ENCODE measurements at places on chromosomes 1 and 21.
A peak's percentile ranks its signal among the peaks of the same experiment; 100 is the strongest.

- no peak for DNase-seq
Measured at GRCh38 chr1:54401799-54402198, 4.4 kb downstream of the SSBP3 start.

- DNase-seq: no peak
Measured at GRCh38 chr1:10973956-10974881, 38.2 kb upstream of the TARDBP start.

- no peak for DNase-seq
Measured at GRCh38 chr1:167197692-167198091, 23.0 kb upstream of the POU2F1 start.

DNA sequence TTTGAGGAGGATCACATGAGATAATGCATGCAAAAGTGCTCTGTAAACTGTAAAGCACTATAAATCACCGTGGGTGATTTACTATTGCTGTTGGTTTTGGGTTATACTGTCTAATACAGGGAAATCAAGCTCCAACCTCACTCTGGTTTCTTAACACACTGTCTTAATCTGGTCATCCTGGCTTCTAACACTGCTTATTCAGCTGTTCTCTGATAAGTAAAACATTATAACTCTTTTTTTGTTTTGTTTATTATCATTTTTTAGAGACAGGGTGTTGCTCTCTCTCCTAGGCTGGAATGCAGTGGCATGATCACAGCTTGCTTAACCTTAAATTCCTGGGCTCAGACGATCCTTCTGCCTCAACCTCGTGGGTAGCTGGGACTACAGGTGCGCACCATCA, 21.9 kb upstream of the LSM10 start:
- DNase-seq: no peak

DNA sequence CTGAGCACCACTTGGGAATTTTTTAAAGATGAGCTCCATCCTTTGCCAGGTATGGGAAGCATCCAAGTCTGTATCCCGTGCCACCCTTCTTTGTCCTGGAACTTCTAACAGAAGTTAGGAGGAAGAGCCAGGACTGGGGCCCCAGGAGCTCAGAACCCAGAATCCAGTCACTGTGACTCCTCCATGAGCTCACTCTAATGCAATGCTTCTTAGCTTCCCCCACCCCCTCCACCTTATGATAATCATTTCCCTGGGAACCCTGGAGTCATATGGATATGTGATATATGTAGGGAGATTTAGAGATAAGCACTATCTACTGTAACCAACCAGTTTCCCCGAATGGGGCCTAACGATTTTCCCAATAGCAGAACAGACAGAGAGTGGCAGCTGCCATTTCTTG, 758 bp upstream of the SPRR5 start:
- DNase-seq: no peak

GRCh38 chr1:32761253-32761877, 55.8 kb downstream of the YARS1 start:
- peak; percentile 57 for DNase-seq

DNA sequence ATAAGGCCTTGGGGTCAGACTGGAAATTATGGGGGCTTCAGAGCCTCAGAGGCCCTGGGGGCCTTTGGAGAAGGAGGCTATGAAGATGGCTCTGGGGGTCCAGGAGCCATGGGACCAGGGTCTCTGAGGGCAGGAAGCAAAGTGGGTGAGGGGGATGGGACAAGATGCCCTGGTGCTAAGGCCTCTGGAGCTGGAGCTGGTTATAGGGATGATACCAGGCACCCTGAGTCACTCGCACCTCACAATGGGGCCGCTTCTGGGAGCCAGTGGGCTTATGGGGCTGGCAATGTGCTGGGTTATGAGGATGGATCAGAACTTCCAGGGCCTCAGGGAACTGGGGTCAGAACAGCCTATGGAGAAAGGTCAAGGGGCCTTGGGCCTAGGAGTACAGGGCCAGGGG, 17.6 kb downstream of the IGFN1 start:
- no peak for DNase-seq

DNA sequence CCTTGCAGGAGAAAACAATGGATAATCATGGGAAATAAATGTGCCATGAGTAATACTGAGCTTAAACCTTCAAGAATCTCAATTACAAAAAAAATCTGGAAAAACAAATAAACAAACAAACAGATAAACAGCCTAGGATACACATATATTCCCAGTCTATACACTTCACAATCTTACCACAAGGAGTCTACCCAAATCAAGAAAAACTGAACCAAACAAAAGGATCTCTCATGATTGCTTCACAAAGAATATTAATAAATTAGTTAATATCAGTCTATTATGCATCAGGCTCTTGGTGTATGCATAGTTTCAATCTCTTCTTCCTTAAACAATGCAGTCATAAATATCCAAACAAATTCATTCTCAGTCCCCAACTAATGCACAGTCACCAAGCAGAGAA, 3.2 kb upstream of the ESRRG start:
- DNase-seq: no peak

- DNase-seq: peak; percentile 89
Measured at GRCh38 chr1:166947398-166948043, 27.8 kb downstream of the ILDR2 start.

GRCh38 chr1:159177272-159177907, 6.0 kb downstream of the CADM3 start:
- DNase-seq: peak; percentile 70

DNA sequence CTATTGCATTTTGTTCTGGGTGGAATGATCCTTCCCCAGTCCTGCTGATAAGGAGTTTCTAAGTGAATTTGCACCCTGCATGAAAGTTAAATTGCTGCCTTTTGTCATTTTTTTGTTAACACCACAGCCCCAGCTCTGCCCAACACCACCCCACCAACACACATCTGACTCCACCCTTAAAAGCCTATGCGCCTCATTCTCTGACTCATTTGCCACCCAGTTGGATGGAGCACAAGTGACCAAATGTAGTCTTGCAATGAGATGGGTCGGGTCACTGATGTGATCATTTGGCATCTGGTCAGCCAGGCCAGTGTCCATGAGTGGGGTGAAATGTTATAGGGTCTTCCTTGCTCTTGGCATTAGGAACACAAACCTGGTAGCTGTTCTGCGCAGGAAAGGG, 256.8 kb downstream of the KAZN start:
- no peak for DNase-seq

DNA sequence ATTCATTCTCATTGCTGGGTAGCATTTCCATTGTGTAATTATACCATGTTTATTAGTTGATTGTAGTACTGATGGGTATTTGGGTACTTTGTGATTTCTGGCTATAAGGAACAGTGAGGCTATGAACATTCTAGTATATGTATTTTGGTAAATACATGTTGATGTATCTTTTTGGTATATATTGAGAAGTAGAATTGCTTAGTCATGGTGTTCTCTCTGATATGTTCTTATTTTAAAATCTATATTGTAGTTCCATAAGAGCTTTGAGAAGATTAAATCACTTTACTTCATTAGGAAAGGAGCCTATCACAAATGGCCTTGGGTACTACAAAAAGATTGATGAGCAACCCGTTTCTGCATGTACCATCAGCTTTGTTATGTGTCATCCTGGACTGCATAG, 13.4 kb downstream of the MIXL1 start:
- no peak for DNase-seq

DNA sequence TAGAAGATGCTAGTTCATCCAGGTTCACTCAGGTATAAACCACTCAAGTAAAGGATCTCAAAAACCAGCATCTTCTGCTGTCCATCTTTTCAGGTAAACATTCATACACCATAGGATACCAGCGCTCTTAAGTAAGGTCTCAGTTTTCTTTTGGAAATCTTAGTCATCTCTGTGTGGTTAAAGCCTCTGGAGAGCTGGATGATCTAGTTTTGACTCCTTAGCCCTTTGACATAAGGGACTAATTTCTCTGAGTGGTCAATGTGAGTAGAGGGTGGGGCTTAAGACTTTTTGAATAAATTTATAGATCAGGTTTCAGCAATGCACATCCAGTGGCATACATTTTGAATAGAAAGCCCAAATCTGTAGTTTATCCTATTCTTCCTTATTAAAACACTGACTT, 92.3 kb downstream of the CTH start:
- no peak for DNase-seq

DNA sequence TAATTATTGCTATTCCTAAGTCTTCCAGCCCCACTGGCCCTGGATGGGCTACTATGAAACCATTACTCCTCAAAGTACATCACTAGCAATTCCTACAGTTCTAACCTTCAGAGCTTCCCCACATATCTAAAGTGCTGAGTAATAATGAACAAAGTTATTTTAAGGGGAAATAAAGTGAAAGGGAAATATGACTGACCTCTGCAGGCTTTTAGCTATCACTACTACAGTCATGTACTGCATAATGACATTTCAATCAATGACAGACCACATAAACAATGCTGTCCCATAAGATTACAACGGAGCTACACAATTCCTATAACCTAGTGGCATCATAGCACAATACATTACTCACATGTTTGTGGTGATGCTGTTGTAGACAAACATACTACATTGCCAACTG, 32.5 kb upstream of the ASPM start:
- no peak for DNase-seq

DNA sequence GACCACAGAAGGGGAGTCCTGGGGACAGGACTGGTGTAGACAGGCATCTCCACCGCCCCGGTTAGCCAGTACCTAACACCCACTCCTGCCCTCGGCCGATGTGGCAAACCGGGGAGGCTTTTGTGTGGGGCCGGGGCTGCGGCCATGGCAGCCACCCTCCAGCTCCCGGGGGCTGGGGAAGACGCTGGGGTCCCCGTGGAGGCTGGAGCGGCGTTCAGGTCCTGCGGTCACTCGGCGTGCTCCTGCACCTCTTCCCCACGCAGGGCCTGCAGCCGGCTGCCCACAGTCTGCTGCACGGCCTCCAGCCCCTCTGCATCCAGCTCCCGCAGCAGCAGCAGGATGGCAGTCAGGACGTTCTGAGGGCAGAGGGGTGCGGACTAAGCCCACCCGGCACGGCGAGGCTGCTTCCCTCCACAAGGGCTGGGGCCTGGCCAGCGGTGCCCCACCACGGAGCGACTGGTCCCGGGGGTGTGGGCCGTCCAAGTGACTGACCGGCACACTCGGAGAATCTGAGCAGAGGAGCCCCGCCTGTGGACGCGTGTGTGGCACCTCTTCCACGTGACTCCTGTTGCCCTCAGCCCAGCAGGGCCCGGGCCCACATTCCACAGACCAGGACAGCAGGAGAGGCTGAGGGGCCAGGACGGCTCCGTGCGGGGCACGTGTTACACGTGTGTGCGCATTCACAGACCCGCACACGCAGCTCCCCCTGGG, 9.1 kb downstream of the CFAP410 start:
- no peak for DNase-seq

- no peak for DNase-seq
Measured at GRCh38 chr21:45699251-45699942, 55.9 kb downstream of the PCBP3 start.

- DNase-seq: no peak
Measured at GRCh38 chr1:34701326-34702060, 53.4 kb upstream of the GJB5 start.

- DNase-seq: no peak
Measured at GRCh38 chr1:154609398-154610380, 1.7 kb upstream of the ADAR start.

- no peak for DNase-seq
Measured at GRCh38 chr1:212256369-212256768, 28.8 kb upstream of the PPP2R5A start.

GRCh38 chr1:54865238-54866073, 21.5 kb downstream of the DHCR24 start:
- DNase-seq: no peak

DNA sequence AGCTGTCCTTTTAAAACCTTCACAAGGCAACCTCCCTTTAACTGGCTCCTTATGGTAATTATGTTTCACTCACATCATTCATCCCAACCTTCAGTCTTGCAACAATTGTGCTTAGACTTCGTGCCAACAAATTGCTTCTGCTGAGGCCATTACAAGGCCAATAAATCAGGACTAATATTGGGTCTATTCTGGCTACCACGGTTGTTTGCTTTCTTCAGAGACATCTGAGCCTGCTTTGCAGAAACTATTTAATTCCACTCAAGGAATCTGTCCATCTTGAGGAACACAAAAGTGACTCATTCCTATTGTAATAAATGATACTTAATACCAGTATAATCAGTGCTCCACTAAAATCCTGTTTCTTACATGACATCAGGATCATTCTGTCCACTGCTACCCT, 2.6 kb upstream of the GSTM4 start:
- no peak for DNase-seq

GRCh38 chr1:59528900-59529299, 232.0 kb downstream of the FGGY start:
- DNase-seq: no peak

- DNase-seq: no peak
Measured at GRCh38 chr1:21927533-21928237, 9.4 kb downstream of the HSPG2 start.

- DNase-seq: no peak
Measured at GRCh38 chr1:213513006-213513405, 462.0 kb downstream of the RPS6KC1 start.

DNA sequence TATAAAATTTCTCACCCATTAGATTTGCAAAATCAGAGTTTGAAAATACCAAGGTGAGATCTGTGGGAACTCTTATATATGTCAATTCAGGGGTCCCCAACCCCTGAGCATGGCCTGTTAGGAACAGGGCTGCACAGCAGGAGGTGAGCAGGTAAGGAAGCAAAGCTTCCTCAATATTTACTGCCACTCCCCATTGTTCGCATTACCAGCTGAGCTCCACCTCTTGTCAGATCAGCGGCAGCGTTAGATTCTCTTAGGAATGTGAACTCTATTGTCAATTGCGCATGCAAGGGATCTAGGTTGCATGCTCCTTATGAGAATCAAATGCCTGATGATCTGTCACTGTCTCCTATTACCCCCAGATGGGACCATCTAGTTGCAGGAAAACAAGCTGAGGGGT, 376.6 kb downstream of the LMO4 start:
- no peak for DNase-seq

DNA sequence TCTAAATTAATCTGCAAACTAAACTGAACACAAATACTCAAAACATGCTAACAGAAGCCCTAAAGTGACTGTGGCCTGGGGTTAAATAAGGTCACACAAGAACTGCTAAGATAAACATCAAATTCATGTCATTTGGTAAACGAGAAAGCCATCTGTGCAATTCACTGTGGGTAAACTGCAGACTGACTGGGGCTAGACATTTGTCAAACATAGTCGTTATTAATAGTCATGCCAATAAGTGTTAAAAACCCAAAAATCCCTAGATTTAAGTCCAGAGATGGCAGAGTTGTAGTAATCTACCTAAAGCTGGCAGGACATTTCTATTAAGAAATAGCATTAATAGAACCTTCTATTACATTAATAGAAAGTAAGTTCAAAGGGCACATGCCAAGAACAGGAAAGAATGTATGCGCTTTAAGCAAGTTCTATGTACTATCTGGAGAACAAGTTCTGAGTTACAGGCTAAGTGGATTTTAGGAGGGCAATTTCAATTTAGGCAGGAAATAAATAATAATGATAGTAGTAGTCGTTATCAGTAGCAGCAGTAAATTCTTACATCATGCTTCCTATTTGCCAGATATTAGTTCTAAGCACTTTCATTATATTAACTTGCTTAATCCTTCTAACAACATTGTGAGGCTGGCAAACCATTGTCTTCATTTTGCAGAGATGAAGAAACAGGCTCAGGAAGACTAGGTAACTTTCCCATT, 8.6 kb downstream of the EDEM3 start:
- no peak for DNase-seq

All from urothelium cell line (cell line).